ENCODE measurements at places on chromosomes 13 and 19.

- DNase-seq: no peak
These were observed 600 bp downstream of the UBE2S start for GRCh38 chr19:55406826-55407549.

- DNase-seq: no peak
These were observed 14.5 kb downstream of the NLRP12 start for GRCh38 chr19:53809518-53810186.

DNA sequence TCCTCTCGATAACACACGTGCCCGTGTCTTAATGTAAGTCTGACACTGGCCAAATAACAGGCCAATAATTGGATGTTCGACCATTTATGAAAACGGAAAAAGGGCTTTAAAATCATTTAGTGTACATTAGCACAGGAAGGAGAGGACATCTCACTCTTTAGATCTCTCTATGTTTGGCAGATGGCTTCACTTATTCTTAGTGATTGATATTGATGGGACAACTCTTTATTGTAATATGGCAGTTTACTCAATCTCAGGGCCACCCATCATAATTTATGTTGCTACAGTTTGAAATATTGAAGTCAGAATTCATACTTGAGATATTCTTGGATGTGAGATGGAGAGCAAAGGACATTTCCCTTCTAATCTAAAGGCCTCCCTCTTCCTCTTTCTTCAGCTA lies 430.7 kb upstream of the ARGLU1 start:
- DNase-seq: no peak

GRCh38 chr13:40619479-40619814 lies 47.0 kb downstream of the FOXO1 start:
- no peak for DNase-seq

- no peak for DNase-seq
These were observed 303.6 kb upstream of the DACH1 start for GRCh38 chr13:72170571-72170970.

DNA sequence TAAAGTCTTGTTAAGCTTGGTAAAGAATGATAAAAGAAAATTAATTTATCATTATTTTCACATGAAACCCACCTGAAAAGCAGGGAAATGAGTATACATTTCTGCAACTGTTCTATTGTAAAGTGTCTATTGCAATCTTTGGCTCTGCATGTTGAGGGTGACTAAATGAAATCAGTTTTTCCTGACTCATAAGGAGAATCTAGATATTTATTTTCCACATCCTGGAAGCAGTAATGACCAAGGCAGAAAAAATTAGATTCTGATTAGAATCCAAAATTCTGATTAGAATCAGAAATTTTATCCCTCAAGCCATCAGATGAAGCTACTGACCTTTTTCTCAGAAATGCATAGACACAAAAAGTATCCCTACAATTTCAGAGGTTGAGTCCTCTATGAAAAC lies 178.4 kb downstream of the MYO16 start:
- no peak for DNase-seq

DNA sequence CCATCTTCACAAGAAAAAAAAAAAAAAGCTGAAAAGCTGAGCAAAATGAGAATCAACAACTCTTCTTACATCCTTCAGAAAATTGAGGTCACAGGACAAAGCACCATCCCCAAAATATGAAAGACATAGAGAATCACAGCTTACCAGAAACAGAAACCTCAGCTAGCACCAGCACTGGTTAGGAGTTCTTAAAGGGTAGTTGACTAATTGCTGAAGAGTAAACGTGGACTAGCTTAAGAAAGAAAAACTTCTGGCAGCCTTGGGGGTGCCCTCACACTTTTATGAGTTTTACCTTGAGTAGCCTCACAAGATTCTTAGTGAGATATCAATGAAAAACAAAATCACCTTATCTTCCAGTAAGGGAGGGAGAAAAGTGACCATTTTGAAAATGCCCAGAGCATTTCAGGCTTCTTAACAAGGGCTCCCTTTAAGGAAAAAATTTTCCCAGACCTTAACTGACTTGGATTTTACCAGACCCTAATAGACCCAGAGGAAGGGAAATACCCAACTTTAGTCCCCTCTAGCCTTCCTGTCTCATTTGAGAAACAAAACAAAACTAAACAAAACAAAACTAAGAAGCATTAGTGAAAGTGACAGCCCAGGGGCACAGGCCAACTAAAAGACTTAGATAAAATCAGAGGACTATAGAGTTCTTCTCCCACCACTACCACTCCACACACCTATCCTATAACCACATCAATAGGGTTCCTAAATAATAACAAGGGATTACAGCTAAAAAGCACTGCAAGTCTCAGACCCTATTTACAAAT lies 888.6 kb downstream of the DIAPH3 start:
- no peak for DNase-seq

GRCh38 chr13:68816715-68817114 lies 1290.9 kb upstream of the ATXN8OS start:
- DNase-seq: no peak

DNA sequence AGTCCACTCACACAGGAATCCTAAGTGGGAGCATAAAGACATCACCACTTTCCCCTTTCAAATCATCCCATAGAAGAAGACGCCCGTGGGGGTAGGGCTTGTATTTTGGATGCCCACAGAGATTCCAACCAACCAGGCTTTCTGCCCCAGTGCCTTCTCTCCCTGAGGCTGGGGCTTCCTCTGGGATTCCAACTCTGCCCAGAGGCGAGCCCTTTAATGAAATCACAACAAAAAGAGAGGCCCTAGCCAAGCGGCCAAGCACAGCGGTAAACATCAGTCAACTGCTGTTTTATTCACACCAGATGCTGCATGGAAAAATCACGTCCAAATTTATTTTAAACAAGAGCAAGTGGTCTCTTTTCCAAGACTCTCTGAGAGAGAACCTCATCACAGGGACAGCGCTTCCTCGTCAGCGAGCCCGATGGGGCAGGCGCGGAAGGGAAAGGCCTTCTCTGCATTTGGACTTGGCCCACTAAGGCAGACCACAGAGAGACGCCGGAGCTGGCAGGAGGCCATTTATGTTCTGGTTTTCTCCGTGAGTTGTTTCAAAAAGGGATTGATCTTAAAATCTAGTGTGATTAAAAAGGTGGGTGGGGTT lies 31.5 kb downstream of the ADPRHL1 start:
- DNase-seq: no peak

DNA sequence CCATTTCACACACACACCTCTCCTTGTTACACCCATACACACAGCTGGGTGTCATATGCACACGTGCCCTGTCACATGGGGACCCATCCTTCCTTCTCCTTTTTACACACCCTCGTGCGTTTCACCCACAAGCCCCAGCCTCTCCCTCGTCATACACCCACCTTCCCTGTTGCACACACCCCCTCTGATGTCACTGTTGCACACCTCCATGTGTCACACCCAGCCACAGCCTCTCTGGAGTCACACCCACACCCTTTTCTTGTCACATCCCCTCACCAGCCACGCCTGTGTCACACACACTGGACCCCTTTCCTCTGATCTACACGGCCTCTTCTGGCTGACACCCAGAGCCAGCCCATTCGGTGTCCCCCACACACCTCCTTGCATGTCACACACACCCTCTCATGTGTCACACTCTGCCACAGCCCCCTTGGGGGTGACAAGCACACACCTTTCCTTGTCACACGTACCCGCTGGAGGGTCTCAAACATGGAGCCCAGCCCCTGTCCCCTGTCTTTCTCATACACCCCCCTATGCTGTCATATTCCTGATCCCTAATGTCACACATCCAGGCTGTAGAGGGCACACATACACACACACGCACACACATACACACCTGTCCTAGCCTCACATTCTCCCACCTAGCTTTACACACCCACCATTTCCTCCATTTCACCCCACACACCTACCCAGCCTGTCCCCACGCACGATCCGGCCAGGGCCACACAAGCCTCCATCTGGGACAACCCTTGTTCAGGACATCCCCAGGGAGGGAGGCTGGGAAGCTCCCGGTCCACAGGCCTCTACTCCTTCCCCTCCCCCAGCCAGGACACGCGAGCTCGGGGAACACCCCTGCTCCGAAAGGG lies 1.4 kb downstream of the NOVA2 start:
- DNase-seq: no peak

- peak; percentile 83 for DNase-seq
These were observed at the start of gene AMER2 for GRCh38 chr13:25171517-25172302. Gene AMER2 (minus strand): TSS chr13:25172288. CDS start chr13:25171619, 669 bp downstream.

- no peak for DNase-seq
These were observed 9.5 kb upstream of the INSL3 start for GRCh38 chr19:17830567-17831418.

DNA sequence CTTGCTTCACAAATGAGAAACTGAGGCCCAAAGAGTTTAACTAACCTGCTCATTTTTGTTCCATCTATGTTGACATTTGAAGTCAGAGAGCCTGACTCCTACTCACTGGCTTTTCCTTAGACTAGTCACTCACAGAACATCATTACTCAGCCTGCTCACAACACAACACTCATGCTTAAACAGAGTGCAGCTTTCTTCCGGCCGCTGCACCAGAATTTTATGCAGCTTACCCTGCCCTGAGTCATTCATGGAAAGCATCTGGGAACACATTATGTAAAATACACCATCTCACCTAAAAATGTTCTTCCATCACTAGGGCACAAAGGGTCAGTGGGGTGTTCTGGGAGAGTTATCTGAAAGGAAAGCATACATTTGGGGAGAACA lies 303.4 kb downstream of the SPRY2 start:
- no peak for DNase-seq

GRCh38 chr13:37870895-37871550 lies 1.5 kb upstream of the TRPC4 start:
- DNase-seq: no peak

DNA sequence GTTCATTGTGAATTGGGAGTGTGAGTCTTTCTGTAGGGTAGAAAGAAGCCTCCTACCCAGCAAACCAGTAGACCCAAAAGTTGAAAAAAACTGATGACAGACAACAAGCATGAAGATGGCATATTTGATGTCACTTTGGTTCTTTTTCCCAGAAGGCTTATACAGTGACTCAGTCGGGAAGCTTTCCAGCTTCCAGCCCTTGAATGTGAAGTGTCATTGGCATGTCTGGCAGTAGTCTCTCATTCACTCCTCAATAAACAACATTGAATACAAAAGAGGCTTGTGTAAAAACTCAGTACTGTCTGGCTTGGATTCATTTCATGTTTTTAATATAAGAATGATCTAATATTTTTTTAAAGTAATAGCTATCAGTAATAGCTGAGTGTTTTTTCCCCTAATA lies 68.7 kb downstream of the IPO5 start:
- DNase-seq: peak; percentile 48

DNA sequence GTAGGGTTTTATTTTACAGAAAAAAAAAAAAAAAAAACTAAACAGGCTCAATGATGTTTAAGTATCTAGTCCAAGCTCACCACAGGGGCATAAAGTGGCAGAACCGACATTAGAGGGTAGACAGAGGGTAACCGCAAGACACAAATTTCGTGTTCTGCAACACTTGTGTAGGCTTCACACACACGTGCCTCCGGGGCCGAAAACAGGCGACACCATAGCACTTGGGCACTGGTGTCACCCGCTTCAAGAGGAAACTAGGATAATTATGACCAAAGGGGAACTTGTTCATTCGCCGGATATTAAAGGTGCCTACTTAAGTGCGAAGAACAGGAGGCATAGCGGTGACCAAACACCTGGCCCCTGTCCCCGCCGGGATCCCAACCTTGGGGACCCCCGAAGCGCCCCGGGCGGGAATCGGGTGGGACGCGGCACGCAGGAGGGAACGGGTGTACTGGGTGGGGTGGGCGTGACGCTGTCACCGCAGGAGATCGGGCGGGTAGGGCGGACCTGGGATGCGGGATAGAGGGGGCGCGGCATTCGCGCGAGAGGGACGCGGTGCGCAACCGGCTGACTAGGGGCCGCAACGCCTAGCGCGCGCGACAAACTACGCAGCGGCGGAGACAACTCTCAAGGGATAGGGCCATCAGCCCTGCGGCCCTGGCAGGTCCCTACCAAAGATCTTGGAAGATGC lies 558 bp downstream of the MZT1 start:
- DNase-seq: no peak

DNA sequence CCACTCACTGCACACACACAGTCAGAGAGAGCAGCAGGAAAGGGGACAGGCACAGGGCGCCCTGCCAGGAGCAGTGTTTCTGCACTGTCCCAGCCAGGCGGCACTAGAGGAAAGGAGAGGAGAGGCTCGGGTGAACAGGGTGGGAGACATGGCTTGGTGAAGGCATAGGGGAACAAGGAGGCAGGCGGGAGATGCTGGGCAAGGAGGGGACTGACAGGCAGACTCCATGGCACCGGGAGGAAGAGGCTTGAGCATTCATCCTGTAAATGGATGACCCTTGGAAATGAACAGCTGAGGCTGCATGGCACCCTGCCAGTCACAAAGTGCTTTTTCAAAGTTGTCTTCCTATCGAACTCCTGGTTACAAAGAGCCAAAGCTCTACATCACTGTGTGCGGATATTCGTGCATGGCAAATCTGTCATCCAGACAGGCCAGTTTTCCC lies 22.4 kb downstream of the MED26 start:
- no peak for DNase-seq

Data from C1 segment of cervical spinal cord (tissue), 14 donors.